Activated naive CD8-positive, alpha-beta T cell treated with anti-CD3 and anti-CD28 coated beads for 36 hours (primary cell): ENCODE measurements at places on chromosomes 16 and 17.

DNA sequence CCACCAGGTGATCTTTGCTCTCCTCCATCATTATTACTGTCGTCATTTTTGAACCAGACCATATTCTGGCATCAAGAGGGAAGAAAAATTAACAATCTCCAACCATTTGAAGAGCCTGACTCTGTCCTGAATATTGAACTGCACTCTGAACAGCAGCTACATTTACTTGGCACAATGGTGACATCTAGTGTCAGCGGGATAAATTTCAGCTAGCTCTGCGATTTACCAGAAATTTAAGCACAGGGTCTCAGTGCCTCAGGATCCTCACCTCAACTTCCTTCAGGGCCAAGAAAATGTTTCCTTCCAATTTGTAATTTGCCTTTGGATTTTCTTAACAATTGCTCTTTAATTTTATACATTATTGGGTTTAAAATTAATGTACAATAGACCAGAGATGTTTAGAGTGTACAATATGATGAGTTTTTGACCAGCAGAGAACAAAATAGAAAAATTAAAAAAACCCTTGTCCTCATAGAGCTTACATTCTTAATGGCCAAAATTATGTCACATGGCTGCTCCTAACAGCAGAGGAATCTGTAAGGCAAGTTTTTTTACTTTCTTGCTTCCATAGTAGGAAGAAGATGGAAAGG is 10.7 kb upstream of the ZNF19 start:
- peak; percentile 28 for DNase-seq

- DNase-seq = no peak
These were observed 14.6 kb downstream of the ADCY7 start for GRCh38 chr16:50280932-50281331.

DNA sequence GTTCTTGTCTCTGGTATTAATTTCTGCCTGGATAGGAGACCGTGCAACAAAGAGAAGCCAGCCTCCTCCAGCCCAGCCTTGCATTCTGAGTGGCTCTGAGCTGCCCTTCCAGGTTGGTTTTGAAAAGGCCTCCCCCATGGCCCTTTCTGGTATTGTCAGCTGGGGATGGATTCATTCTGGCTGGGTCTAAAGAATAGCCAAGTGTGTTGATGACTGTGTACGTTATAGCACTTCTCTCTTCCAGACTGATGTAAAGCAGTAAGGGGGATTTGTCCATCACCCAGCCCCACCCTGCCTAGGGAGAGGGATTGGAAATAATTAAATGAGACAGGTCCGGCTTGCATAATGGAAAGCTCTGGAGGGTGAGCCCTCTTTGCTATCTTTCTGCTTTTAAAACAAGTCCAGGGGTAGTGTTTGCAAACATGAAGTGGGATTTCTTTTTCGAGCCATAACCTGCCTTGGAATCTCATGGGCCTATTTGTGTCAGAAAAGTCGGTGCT is 146.4 kb downstream of the MSI2 start:
- no peak for DNase-seq

GRCh38 chr17:35368081-35368830 is 5.2 kb downstream of the SLFN11 start:
- no peak for DNase-seq

- DNase-seq = peak; percentile 67
These were observed 20.0 kb upstream of the WFIKKN1 start for GRCh38 chr16:610513-611381.

DNA sequence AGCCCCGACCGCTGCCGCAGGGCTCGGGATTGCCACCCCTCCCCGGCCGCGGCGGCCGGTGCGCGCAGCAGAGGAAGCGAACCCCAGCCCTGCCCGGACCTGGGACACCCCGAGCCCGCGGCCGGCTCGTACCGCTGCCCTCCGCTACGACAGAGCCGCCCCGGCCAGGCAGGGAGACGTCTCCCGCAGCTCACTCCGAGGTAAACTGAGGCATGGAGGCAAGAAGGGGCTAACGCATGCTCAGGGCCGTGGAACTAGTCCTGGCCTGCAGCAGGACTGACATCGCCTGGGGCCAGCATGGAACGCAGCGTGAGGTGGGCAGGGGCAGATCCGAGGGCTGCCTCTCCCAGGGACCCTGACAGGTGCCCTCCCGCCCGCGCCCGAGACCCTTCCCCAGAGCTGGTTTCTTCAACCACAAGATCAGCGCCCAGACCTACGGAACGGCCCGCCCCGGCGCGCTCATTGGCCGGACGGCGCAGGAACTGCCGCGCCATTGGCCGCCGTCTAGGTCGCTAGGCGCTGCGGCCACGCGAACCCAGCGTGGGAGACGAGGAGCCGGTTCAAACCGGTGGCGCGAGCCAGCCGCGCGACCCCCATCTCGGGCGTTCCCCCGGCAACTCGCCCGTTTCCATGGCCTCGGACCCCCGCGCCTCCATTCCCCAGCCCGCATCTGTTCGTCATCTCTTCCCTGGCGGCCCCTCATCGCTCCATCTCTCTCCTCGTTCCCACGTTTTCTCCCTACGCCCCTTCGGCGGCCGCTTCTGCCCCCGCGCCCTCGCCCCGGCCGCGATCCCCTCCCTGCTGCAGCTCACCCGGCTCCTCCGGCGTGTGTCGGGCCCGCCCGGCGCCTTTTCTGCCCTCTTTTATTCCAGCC is at the start of gene SLC43A2:
SLC43A2 (minus strand) TSS at position 853 of the 874 bp plus-strand sequence. CDS start 960 bp downstream, outside the sequence.
- DNase-seq = peak; percentile 84

- no peak for DNase-seq
These were observed 6.7 kb downstream of the RPUSD1 start for GRCh38 chr16:781346-782010.

GRCh38 chr17:6512552-6512951 is 43.8 kb downstream of the PITPNM3 start:
- DNase-seq = no peak

DNA sequence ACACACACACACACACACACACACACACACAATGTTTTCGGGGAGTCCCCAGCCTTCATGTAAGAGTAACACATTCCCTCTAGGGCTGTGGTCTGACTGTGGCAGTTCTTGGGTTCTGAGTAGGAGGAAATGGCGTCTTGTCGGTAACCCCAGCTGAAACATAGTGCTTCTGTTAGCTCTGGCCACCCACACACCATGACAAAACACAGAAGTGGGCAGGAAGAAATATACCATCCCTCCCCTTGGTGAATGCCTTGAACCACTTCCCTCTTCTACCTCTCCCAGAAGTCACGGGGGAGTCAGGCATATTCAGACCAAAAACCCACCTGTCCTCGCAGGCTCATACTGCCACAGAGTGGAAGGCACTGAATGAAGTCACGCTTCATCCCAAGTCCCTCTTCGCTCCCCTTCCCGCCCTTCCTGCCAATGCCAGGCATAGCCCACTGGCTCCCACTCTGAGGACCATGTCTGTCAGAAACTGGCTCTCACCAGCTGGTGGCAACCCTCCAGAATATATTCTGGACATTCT is 11.5 kb downstream of the SLC35B1 start:
- DNase-seq = peak; percentile 81

GRCh38 chr17:10177131-10177912 is 21.1 kb downstream of the GAS7 start:
- no peak for DNase-seq

DNA sequence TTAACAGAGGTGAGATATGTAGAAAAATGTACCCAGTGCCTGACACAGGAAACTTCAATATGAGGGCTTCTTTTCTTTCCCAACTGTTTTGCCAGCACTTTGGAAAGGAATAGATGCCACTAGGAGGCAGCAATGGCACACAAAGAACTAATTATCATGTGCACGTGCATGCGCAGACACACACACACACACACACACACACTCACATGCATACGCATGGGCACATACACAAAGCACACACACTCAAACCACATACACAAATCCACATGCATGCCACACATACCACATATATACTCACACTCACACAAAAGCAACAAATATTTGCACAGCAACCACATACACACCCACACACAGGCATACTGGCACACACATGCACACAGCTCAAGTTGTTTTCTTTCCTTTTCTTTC is 8.8 kb upstream of the CEP112 start:
- peak; percentile 16 for DNase-seq

DNA sequence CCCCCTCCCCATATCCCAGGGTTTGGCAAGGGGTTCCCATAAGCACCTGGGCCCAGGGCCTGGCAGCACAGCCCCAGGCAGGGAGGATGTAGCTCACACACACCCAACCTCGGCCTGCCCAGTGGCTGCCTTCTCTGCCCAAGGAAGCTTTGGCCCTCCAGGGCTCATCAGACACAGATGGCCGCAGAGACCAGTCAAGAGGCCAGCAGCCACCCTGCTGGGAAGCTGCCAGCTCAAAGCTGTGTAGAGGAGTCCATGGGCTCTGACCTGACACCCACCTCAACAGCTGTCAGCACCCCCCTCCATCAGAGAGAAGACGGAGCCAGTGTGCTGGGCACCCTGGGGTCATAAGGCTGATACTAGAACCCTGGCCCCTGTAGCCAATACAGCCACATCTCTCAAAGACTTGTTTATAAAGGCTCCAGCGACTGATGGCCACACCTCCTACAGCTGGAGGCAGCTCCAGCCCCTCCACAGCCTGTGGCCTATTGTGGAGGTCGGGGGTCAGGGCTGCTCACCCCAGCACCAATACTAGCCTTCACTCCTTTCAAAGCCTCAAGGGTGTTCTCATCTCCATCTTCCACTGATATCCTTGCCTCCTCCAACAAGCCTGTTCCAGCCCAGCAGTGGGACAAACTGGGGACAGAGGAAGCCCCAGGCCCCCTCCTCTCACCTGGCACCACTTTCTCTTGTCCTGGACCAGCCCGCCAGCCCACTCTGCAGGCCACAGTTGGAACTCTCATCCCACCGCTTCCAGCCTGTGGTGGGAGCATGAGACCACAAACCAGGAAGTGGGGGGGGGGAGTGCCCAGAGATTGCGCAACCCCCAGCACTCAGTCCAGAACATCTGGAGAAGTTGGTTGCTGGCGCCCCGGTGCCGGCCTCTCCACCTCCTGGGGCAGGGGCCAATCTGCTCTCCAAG is 2.2 kb upstream of the MPG start:
- DNase-seq = no peak

GRCh38 chr17:7467498-7467897 is 11.9 kb downstream of the ZBTB4 start:
- DNase-seq = no peak

DNA sequence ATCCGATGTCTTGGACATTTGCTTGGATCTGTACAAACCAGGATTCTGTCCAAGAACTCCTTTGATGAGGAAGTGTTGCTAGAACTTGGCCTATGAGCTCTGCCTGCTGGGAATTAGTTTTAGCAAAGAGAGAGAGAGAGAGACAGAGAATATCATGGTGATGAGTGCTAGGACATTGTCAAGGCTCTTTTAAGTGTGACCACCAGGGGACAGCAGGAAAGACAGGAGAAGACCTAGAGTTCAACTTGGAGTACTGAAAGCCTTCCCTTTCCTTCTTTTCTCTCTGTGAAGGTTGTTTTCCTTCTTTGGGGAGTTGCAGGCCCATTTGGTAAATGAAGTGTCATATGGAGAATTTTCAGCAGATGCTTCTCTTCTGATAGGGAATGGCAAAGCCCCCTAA is 389.2 kb upstream of the HSBP1 start:
- DNase-seq = no peak

GRCh38 chr17:19461116-19461515 is 50.1 kb downstream of the RNF112 start:
- no peak for DNase-seq

DNA sequence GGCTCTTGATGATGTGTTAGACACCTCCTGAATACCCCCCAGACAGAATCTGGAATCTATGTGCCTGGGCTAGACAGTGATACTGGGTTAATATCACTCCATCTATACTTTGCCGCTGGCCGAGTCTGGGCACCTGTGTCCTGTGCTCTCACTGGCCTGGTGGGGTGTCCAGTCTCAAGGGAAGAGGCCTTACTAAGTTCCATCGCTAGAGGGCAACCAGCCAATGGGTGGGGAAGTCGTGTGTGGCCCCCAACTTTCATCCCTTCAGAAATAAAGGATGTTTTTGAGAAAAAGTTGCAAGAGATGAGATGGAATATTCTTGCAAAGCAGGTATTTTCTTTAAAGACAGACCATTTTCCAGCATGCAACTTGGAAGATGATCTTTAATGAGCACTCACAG is 1.6 kb upstream of the GLP2R start:
- DNase-seq = no peak

- peak; percentile 57 for DNase-seq
These were observed 755 bp downstream of the PIEZO1 start for GRCh38 chr16:88784074-88784855.

DNA sequence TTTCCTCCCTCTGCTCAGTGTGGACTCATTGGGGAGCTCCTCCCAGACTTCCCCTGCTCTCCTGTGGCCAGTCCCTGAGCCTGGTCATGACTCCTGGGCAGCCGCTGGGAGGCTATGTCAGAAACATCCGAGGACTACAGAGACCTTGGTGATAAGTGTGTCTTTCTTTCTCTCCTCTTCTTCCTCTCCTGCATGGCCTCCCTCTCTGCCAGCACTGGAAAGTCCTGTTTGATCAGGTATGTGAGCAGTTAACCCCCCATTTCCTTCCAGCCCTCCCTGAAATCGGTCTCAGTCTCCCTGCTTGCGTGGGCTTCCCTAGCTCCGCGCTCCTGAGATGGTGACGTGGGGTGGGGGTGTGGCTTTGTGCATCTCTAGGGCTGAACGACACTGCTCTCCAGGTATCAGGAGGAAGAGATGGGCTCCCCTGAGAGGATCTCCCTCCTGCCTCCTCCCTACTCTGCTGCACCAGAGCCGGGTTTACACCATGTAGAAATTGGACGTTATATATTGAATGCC is 2.1 kb downstream of the RHBDL3 start:
- DNase-seq = no peak

GRCh38 chr16:3854750-3855541 is 25.6 kb downstream of the CREBBP start:
- DNase-seq = no peak

- DNase-seq = no peak
These were observed 158.6 kb downstream of the PMP22 start for GRCh38 chr17:15106540-15106939.

DNA sequence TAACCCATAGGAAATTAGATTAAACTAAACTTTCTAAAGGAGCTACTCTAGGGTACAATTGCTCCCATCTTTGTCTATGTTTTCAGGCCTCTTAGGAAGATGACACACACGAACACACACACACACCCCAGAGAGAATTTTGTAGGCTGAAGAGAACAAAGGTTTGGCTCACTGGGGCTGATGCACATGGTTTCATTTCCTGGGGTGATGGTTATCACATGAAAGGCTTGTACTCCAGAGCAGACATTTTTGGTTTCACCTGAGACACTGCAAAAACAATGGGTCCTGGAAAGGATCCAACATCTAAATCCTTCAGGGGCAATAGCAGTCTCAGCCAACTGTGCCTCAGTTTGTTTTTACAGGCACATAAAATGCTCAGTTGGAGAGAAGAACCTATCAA is 62.8 kb downstream of the GRB7 start:
- peak; percentile 57 for DNase-seq

GRCh38 chr16:66699898-66700297 is 3.4 kb upstream of the CMTM4 start:
- DNase-seq = no peak

GRCh38 chr16:67968400-67969253 is at the start of gene SLC12A4:
Gene SLC12A4 (minus strand): TSS chr16:67968637. CDS start chr16:67968553, 84 bp downstream.
- DNase-seq = peak; percentile 98

DNA sequence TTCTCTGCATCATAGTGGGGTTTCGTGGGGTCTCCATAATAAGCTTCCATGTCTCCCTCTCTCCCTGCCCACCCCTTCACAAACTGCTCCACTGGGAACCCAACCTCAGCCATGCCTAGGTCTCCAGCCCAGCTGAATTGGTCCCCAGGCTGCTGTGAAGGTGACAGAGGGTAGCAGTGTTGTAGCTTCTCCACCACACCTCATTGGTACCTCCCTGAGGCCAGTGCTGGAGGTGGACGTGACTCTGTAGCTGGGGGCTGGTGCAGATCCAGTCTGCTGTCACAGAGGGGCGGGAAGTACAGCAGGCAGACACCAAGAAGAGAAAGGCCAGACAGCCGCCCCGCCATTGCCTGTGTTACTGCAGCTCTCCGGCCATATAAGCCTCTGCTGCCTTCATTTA is 82.1 kb downstream of the OR1D5 start:
- DNase-seq = no peak
